ENCODE measurements at places on chromosomes 3 and 15.

DNA sequence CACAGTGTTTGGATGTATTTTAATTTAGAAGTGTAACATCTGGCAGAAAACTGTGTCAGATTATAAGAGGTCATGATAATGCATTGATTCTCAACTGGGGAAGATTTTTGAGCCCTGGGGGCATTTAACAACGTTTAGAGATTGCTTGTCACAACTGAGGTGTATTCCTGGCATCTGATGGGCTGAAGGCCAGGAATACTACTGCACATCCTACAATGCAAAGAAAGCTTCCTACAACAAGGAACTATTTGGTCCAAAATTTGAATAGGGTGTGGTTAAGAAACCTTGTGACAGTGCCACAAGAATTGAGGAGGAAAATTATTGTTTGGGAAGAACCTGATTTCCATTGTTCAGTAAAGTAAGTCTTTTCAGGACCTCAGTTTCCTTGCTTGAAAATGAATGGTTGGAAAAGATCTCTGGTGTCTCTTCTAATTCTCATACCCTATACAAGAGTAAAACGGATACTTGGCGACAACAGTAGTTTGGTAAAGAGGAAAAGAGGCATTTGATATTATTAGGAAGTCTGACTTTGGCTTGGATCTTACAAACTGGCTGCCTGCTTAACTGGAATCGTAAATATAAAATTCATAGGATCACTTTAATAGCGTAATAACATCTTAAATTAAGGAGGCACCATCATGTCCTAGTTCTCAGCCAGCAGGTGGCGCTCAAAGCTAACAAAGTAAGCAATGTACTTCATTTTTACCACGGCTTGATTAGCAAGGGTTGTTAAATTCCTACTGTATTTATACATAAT is 4.3 kb downstream of the DAZL start:
- peak; percentile 41 for DNase-seq
- H3K27ac ChIP-seq, result no peak overlapping the region
- H3K4me3 ChIP-seq, result no peak overlapping the region
- H3K36me3 ChIP-seq, result no peaks in the 10 kb centered on the region
- no peaks in the 10 kb centered on the region for H3K27me3 ChIP-seq

- peak within 1 kb of the TSS; percentile 74 for H3K4me3 ChIP-seq
- H3K4me1 ChIP-seq, result no peaks in the 10 kb centered on the region
- no peak for DNase-seq
- H3K36me3 ChIP-seq, result peaks cover under 1% of the 10 kb centered on the region
- H3K27me3 ChIP-seq, result no peaks in the 10 kb centered on the region
Measured at GRCh38 chr3:138187296-138188012, at the start of gene ARMC8. ARMC8 (plus strand) TSS chr3:138187301; CDS start chr3:138187555, 254 bp downstream.

GRCh38 chr3:107884719-107885460 is 205.9 kb downstream of the CD47 start:
- H3K27me3 ChIP-seq, result no peaks in the 10 kb centered on the region
- no peak overlapping the region for H3K4me3 ChIP-seq
- no peak overlapping the region for H3K27ac ChIP-seq
- no peaks in the 10 kb centered on the region for H3K36me3 ChIP-seq
- no peaks in the 10 kb centered on the region for H3K4me1 ChIP-seq

DNA sequence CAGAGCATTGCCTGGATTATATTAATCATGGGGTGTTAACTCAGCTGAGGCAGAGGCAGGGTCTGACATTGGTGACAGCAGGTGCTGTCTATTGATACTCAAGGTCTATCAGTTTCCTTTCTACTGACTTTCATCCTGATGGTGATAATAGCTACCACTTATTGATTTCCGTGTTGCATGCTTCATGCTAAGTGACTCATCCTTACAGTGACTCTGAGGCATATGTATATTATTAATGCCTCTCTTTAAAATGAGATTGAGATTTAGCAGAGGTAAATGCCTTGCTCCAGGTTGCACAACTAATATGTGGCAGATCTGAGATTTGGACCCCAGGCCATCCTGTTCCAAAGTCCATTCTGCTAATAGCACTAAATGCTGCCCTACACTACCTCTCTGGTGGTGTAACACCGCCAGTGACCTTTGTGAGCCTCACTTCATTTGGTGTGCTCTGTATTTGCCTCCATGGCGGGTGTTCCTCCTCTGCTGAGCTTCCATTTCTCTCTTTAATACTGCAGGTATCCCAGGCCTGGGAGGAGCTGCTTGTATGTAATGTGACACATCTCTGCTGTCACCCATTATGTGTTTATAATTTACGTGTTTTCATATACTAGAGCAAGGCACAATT is 50.4 kb downstream of the GPR171 start:
- no peak overlapping the region for H3K4me3 ChIP-seq
- no peaks in the 10 kb centered on the region for H3K36me3 ChIP-seq
- no peak for DNase-seq
- H3K27me3 ChIP-seq, result no peaks in the 10 kb centered on the region
- H3K27ac ChIP-seq, result no peak overlapping the region
